Fibroblast of skin of left biceps (primary cell): ENCODE measurements at places on chromosomes 2 and 18.
A peak's percentile ranks its signal among the peaks of the same experiment; 100 is the strongest.

DNA sequence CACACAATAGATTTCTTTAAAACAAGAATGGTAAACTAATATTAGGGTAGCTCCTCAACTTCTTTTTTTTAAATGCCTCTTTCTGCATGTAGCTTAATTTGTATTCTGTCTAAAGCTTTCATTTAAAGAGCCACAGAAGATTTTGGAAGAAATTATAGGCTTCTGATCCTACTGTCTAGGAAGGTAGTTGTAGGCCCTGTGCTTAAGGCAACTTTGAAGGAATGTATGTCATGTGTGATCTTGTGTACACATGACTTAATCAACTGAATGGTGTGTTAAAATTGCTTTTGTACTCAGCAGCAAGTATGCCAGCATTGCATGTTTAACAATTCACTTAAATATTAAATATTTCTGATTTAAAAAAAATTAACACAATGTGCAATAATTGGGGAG is 51.5 kb upstream of the LYPD6 start:
- no peak for DNase-seq

- peak; percentile 29 for DNase-seq
Measured at GRCh38 chr18:22223254-22223964, 54.0 kb downstream of the GATA6 start.

DNA sequence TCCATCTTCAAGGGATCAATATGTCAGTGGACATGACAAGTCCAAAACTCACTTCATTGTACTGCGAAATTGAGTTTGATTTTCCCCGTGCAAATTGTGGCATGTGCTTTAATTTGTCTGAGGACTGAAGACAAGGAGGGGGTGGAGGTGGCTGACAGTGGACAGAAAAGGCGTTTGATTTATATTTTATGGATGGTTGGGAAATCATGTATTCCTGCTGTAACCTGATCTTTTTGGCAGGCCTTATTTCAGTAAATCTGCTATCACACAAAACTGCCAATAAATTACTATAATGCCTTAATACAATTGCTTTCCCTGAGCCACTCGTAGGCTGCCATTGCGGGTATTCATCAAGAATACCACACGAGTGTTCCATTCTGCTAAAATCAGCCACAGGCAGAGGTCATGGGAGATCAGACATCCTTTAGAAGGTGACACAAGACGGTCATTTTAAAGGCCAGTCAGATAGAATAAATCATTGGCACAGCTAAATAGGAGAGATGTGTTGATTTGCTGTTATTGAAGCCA is 720.5 kb downstream of the MBD2 start:
- DNase-seq, result no peak

GRCh38 chr2:46848447-46848846 is 67.2 kb downstream of the MCFD2 start:
- DNase-seq, result no peak

DNA sequence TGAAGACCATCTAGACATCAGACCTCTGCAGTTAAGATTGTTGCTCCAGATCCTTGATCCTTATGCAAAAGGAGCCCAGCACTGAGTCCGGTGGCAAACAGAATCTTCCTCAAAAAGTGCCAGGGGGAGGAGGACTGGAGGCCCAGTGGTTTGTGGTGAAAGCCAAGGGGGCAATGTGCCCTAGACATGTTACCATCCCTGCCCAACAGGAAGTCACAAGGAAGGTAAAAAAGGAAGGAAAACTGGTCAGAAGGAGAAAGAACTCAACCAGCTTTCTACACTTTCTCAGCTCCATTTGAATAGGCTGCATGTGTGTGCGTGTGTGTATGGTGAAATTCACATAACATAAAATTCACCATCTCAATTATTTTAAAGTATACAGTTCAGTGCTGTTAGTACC is 25.0 kb upstream of the KDM3A start:
- no peak for DNase-seq

GRCh38 chr18:26863122-26863879 is 2.2 kb downstream of the AQP4 start:
- DNase-seq, result no peak

DNA sequence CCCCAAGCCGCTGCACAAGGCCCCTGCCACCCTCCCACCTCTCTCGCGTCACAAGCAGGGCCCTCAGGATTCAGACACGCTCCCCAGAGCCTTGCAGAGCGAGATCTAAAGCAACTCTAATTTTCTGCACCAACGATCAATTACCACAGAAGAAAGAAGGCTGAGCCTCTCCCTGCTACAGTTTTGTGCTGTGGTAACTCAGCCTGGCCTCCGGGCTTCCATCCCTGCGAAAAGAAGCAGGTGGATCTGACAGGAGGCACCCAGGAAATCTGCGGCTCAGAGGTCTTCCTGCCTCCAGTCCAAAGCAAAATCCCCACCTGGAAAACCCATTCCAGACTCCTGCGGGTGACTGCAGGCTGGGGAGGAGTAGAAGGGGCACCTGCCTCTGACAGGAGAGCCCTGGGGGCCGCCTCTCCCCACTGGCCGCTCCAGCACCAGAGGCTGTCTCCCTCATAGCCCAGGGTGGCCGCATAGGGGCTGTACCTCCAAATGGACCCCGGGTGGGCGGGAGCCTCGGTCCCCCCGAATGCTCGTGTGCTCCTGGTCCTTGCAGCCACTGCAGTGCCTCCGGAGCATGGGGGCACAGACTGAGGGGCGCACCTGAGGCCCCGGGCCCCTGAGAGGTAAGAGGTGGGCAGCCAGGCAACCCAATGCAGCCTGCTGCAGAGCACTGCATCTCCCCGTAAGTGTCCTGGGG is 31.0 kb downstream of the PXDN start:
- DNase-seq, result no peak

GRCh38 chr18:63505566-63506335 is 29.0 kb downstream of the SERPINB5 start:
- DNase-seq, result peak; percentile 1

- no peak for DNase-seq
Measured at GRCh38 chr2:29073933-29074332, 390 bp downstream of the PCARE start.

GRCh38 chr18:35247412-35248249 is 6.8 kb downstream of the ZNF397 start:
- no peak for DNase-seq

GRCh38 chr2:78561876-78562275 is 463.6 kb upstream of the REG3G start:
- DNase-seq, result no peak

- DNase-seq, result no peak
Measured at GRCh38 chr2:233201258-233202013, 50.0 kb upstream of the ATG16L1 start.

DNA sequence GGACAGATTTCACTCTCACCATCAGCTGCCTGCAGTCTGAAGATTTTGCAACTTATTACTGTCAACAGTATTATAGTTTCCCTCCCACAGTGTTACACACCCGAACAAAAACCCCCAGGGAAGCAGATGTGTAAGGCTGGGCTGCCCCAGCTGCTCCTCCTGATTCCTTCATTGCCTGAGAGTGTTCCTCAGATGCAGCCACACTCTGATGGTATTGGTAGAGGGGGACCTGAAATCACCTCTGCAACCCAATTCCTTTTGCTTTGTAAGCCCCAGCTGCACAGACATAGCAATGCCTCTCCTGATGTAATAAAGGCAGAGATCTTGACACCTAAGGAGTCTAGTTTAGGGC is 1529.8 kb downstream of the RPIA start:
- DNase-seq, result no peak

GRCh38 chr2:206642075-206643025 is at the start of gene FAM237A:
Gene FAM237A (plus strand): TSS chr2:206642487. CDS start chr2:206644237, 1,750 bp downstream.
- DNase-seq, result peak; percentile 22

DNA sequence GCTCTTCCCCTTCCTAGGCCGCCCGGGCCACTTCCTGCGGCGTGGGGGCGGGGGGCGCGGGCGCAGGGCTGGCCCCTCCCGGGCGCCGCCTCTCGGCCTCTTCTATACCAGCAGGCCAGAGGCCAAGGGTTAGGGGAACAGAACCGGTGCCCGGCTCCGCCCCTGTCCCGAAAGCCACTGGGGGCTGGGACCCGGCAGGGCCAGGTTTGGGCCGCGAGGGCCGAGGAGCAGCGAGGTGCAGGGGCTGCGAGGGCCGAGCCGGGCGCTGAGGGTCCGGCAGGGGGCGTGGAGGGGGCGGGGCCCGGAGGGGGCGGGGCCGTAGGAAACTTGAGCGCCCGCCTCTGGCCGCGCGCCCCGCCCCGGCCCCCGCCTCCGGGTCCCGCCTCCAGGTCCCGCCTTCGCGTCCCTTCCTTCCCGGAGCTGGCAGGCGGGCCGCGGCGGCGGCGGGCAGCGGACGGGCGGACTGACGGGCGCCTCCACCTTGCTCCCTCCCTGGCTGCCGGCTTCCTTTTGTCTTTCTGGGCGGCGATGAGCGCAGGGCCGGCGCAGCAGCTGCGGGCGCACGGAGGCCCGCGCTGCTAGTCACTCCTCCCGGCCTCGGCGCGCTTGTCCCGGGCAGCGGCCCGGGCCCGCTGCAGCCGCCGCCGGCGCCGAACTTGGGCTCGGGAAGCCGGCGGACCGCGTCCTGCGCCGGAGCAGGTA is at the start of gene HPCAL1:
HPCAL1 (plus strand) TSS at position 426 of the 702 bp plus-strand sequence. CDS start 116,854 bp downstream, outside the sequence.
- DNase-seq, result peak; percentile 36

DNA sequence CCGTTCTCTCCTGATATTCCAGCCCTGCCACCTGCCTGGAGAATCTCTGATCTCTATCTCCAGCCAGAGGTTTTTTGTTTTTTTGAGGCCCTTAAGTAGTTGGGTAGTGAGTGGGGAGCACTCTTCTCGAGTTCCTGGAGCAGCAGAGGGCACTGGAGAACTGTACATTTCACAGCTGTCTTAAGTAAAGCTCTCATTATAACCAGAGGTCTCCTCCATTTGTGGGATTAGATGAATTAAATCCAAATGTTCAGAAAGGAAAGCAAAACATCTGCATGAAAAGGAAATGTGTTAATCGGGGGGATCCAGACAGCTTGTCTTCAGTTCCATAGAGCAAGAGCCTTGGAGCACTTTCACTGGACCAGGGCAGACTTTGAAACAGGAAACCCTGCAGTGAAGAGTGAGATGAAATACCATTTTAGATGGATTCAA is 32.8 kb downstream of the AOX1 start:
- peak; percentile 83 for DNase-seq

DNA sequence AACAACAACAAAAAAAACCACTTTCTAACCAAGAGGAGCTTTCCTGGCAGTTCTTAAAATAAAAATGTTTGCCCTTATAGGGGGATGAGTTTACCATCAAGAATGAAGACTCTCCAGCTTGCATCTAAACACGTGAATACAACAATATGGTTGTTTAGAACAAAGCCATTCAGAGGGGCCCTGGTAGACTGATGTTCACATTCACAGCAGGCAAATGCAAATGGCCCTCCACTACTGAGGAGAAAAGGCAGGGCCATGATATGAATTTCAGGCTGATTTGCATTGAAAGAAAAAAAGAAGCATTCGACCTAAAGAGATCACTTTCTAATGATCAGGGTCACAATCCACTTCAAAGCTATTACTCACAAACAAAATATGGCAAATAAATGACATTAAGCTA is 65.3 kb upstream of the OTOS start:
- no peak for DNase-seq

GRCh38 chr2:237309011-237309410 is 105.0 kb downstream of the COL6A3 start:
- no peak for DNase-seq

GRCh38 chr2:168683996-168684395 is 118.4 kb upstream of the NOSTRIN start:
- DNase-seq, result no peak

- DNase-seq, result no peak
Measured at GRCh38 chr2:149787206-149787605, 199.6 kb upstream of the MMADHC start.

DNA sequence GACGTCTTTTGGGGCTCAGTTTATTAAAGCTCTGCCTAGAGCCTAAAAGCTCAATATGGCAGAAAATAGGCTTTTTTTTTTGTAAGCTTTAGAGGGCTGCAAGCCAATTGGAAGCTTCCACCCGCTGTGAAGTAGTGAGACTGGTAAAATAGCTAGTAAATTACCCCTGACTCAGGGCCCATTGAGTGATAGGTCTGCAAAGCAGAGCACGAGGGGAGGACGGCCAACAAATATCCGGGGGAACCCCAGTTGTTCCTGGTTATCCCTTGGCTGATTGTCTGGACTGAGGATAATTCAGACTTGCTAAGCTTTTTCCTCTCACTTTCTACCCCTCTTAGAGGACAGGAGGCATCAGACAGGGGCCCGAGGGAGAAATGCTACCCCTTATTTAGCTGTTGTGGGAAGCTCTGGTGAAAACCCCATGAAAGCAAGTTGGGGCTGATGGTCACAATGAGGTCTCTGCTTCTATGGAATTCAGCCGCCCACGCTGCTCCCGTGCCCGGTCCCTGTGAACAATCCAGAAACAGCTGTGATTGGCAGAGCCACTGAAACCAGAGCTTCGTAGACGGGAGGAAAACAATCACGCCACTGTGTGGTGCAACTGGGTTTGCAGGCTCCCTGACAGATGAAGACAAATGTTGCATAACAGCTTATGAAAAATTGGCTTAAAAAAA is 141.9 kb upstream of the LGALSL start:
- peak; percentile 63 for DNase-seq

DNA sequence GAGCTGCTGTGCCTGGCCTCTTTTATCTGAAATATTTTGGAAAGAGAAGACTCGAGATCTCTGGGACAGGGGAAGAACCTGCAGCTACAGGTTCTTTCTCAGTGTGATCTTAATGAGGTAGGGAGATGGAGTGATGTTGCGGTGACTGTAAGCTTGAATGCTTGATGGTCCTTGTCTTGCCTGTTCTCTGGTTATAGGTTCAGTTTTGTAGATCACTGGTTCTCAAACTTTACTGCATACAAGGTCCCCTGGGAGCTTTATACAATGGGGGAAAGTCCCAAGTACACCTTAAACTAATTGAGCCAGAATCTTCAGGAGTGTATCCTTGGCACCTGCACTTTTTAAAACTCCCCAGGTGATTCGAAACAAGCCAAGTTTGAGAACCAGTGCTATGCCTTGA is 136.7 kb upstream of the CXCR4 start:
- DNase-seq, result no peak

- DNase-seq, result no peak
Measured at GRCh38 chr2:76667821-76668271, 854.3 kb downstream of the LRRTM4 start.

DNA sequence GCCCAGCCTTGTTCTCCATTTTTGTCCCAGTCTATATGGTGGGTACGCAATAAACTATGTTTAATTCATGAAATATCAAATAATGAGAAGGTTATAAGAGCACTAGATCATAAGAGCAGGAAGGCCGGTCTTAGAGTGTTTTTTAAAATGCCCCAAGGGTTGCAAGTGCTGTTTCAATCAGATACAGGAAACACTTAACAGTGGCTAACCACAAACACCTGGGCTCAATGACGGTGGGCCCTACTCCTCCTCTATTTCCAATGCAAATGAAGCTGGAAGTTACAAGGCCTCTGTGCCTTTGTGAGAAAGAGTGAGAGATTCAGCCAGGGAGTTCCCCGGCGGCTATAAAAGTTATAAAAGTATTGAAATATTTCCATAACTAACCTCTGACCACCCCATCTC is 18.9 kb upstream of the WDR33 start:
- no peak for DNase-seq
